K562 (cell line): ENCODE measurements at places on chromosomes 5 and 9.

DNA sequence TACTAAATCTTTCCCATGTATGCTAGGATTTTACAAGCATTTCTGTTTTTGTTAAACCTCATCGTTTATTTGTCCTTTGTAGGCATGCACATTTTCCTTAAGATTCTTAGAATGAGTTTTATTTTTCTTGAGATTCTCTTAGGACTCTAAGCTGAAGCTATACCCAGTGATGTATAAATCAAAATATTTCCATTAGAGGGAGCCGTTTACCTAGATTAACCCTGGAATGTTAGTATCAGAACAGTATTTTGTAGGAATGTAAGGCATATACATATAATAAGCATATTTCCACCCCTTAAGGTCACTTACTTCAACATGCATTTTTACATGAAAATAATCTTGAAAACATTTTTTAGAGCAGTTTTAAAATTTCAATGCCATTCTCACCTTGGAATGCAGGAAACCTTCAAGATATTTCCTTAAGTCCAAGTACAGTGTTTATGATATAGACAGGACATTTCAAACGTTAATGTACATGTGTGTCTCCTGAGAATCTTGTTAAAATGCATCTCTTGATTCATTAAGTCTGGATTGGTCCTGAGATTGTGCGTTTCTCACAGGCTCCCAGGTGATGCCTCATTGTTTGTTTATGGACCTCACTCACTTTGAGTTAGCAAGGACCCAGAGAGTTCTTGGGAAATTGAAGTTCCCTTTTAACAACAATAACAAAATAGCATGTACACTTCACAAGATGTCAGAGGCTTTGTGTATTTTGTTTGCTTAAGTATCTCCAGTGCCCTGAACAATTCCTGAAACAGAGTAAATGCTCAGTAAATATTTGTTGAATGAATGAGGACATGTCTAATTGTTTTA is 34.9 kb upstream of the FCHO2 start:
- DNase-seq, result peak; percentile 36

GRCh38 chr5:113181853-113182490 is 205.4 kb downstream of the DCP2 start:
- DNase-seq, result no peak

DNA sequence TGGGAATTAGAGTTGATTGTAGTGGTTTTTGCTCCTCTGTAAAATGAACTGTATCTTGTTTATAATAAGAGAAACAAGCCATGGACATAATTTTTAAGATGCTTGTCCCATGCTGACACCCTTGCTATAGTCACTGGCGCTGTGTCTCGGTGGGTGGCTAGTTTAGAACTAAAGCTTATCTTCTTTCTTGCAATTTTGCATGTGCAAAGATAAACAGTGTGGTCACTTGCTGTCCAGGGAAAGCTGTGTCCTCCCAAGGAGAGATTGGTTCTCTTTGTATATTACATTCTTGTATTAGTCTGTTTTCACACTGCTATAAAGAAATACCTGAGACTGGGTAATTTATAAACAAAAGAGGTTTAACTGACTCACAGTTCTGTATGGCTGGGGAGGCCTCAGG is 143.8 kb downstream of the MELK start:
- no peak for DNase-seq

GRCh38 chr9:124213396-124213795 is 44.4 kb upstream of the NEK6 start:
- DNase-seq, result no peak

GRCh38 chr5:180332051-180332517 is 21.1 kb downstream of the GFPT2 start:
- no peak for DNase-seq

- DNase-seq, result no peak
Measured at GRCh38 chr9:20409321-20410092, 212.8 kb downstream of the MLLT3 start.

GRCh38 chr5:64807520-64807919 is 38.8 kb downstream of the CWC27 start:
- no peak for DNase-seq

DNA sequence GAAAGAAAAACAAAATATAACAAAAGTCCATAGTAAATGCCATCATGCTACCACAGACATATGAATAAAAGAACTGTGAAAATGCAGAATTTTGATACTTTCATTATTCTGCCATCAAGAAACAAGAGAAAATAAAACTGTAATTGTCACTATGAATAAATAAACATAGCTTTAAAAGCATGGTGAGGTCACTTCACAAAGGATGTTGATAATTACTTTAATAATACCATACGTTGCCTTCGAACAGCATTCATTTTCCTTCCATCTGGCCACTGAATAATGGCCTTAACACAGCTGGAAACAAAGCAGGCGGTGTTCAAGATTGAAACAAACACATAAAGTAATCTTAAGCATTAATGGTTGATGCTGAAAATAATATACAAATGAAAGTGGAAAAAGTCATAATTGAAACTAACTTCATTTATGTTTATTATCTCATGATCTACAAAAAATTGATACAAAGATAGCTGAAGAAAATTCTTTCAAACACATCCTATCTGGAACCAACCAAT is 102.0 kb downstream of the AGTPBP1 start:
- no peak for DNase-seq

- no peak for DNase-seq
Measured at GRCh38 chr9:102362470-102363132, 624.2 kb upstream of the GRIN3A start.

- DNase-seq, result no peak
Measured at GRCh38 chr9:77643871-77644270, 4.3 kb downstream of the GNA14 start.

DNA sequence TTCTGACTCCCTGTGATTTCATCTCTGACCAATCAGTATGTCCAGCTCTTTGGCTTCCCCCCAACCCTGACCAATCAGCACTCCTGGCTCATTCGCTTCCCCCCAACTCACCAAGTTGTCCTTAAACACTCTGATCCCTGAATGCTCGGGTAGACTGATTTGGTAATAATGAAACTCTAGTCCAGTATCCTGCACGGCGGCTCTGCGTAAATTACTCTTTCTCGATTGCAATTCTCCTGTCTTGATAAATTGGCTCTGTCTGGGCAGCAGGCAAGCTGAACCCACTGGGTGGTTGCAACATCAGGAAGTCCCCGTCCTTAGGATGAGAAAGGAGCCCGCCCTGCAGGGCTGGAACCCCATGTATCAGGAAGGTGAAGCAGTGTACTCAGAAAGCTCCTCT is 10.4 kb downstream of the FCN2 start:
- no peak for DNase-seq

DNA sequence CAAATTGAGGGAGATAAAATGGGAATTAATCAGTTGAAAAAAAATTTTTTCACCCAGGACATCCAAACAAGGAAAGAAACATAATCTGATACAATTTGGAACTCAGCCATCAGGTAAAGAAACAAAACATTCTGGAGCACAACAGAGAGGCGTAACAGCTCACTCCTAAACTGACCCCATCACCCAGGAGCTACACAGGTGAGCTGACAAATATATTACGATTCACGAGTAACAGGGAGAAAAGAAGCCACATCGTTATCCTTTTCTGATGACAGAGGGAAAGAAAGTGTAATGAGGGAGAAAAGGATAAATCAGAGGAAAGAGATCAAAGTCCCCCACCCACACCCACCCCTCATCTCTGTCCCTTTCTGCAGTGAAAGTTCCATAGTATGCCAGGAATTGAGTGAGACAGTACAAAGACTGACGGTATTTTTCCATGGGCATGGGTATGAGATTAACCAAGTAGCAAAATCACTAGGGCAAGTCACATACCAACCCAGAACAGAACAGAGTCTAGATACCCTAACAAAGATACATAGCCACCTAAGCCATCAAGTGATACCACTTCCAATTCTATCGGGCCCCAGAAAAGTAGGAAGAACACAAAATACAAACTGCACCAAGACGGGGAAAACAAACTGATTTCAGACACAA is 45.4 kb downstream of the TMEM245 start:
- no peak for DNase-seq

GRCh38 chr5:1002271-1002546 is 6.4 kb upstream of the NKD2 start:
- no peak for DNase-seq

- DNase-seq, result no peak
Measured at GRCh38 chr5:180463916-180464602, 30.1 kb upstream of the CNOT6 start.
